Thyroid gland (tissue), 4 donors: ENCODE measurements at places on chromosomes 1 and 21. TPM values are rescaled to one million over a fixed set of nuclear protein-coding genes. Genes with fewer than 3 reads are reported as not detected.
A peak's percentile ranks its signal among the peaks of the same experiment; 100 is the strongest.

GRCh38 chr1:39452540-39452939, 38.9 kb upstream of the BMP8A start:
- peaks cover 89% of the 10 kb centered on the region for H3K36me3 ChIP-seq
- no peaks in the 10 kb centered on the region for H3K27me3 ChIP-seq
- peak overlapping the region; percentile 22 for H3K27ac ChIP-seq
- no peak overlapping the region for H3K4me3 ChIP-seq
- DNase-seq = no peak

DNA sequence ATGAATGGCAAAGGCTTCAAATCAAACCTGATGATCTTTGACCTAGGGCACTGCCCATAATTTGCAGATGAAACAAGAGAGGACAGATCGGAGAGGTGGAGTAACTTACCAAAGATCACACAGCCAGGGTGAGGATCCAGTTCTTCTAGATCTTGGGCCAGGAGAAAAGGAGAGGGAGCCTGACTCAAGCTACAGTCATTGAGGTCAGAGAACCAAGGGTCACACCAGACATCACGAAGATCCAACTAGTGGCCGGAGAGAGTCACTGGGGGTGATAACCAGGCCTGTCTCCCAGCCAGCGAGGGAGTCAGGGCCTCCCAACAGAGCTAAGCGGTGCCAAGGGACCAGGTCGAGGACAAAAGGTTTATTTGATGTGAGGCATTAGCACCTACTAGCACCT, 115.0 kb downstream of the RIPK4 start:
- no peak overlapping the region for H3K27ac ChIP-seq
- peaks cover 41% of the 10 kb centered on the region for H3K4me1 ChIP-seq
- no peak for DNase-seq
- H3K27me3 ChIP-seq = no peaks in the 10 kb centered on the region
- H3K36me3 ChIP-seq = no peaks in the 10 kb centered on the region

DNA sequence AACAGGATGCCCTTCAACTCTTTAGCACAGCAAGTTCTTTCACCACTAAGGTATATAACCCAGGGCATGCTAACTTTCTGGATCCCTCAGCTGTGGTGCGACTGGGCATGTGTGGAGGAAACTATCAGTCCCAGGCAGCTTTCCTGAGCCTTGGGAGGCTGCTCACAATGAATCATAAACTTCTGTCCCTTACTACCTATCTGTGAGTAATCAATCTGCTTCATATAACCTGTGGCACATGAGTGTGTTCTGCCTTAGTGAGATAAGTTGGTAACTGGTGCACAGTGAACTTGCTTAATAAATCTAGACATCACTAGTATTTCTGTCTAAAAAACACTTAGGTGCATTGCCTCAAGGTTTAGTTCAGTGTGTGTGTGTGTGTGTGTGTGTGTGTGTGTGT, 158.0 kb downstream of the GPATCH2 start:
- H3K4me1 ChIP-seq = no peaks in the 10 kb centered on the region
- H3K36me3 ChIP-seq = no peaks in the 10 kb centered on the region
- no peak overlapping the region for H3K4me3 ChIP-seq
- no peak overlapping the region for H3K27ac ChIP-seq
- no peaks in the 10 kb centered on the region for H3K27me3 ChIP-seq
- DNase-seq = no peak

GRCh38 chr1:68503085-68503484, 6.2 kb upstream of the DEPDC1 start:
- H3K27ac ChIP-seq = no peak overlapping the region
- no peaks in the 10 kb centered on the region for H3K4me1 ChIP-seq
- H3K4me3 ChIP-seq = no peak overlapping the region
- no peaks in the 10 kb centered on the region for H3K27me3 ChIP-seq

DNA sequence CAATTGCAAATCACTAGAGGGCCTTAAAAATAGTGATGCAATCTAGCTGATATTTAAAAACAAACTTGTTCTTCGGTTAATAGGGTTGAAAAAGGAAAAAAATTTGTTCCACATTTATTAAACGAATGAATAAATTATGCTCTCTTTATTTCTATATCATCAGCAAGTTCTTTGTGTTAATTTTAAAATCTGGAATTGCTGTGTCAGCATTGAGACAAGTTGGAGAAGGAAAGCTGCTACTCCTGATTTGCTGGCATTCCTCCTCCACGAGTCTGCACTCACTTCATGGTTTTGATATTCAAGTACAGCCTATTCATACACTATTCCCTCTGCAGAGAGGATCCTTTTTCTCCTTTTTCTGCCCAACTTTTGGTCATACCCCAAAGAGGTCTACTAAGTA, 117.6 kb downstream of the MRPL39 start:
- no peak overlapping the region for H3K27ac ChIP-seq
- H3K4me1 ChIP-seq = no peaks in the 10 kb centered on the region
- H3K4me3 ChIP-seq = no peak overlapping the region

- no peaks in the 10 kb centered on the region for H3K36me3 ChIP-seq
- H3K4me1 ChIP-seq = no peaks in the 10 kb centered on the region
- H3K4me3 ChIP-seq = no peak overlapping the region
- H3K27me3 ChIP-seq = no peaks in the 10 kb centered on the region
- H3K27ac ChIP-seq = no peak overlapping the region
These were observed 10.7 kb upstream of the LAPTM5 start for GRCh38 chr1:30768159-30768829.

- no peak overlapping the region for H3K4me3 ChIP-seq
- no peak overlapping the region for H3K27ac ChIP-seq
- H3K36me3 ChIP-seq = no peaks in the 10 kb centered on the region
- no peak for DNase-seq
These were observed 222.7 kb downstream of the PTPRU start for GRCh38 chr1:29458737-29459619.

GRCh38 chr1:33880305-33880704, 16.4 kb downstream of the HMGB4 start:
- DNase-seq = no peak
- no peaks in the 10 kb centered on the region for H3K4me1 ChIP-seq
- no peaks in the 10 kb centered on the region for H3K27me3 ChIP-seq

Gene DNAH14
- 65.4 TPM for total RNA-seq

Gene VHLL
- total RNA-seq = not detected
